ENCODE measurements at places on chromosomes 5 and 9.

DNA sequence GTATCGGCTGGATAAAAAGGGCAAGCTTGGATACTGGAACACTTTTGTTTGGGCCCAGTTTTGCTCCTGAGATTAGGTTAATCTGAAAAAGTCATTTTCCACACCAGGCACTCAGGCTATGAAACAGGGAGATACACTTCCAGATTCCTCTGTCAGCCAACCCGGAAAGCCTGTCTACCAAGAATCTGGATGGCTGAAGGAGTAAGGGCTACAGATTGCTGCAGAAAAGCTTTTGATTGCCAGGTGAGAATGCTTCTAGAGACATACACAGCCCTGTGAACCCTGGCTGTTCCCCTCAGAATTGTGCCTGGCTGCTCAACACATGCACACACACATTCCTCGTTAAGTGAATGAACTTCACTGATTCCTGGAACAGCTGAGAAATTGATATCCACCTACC lies 114.4 kb downstream of the PSD2 start:
- DNase-seq = no peak

DNA sequence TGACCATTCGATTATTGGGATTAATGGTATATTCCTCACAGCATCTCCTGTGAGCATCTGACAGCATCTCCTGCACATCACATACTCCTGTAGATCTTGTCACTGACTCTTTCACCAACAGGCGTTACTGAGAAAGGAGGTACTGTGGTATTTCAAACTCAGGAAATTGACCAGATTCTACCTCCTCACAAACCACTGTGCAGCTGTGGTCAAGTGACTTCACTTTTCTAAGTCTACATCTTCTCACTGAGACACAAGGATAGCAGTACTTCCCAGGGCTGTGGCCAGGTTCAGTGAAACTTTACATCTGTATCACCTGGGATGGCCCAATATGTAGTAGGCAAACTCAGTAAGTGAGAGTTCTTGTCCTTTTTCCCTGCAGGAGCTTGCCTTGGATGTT lies 332.3 kb upstream of the ADAMTSL1 start:
- DNase-seq = no peak

- DNase-seq = no peak
Observed at GRCh38 chr9:76399856-76400255, 5.6 kb upstream of the RFK start.

DNA sequence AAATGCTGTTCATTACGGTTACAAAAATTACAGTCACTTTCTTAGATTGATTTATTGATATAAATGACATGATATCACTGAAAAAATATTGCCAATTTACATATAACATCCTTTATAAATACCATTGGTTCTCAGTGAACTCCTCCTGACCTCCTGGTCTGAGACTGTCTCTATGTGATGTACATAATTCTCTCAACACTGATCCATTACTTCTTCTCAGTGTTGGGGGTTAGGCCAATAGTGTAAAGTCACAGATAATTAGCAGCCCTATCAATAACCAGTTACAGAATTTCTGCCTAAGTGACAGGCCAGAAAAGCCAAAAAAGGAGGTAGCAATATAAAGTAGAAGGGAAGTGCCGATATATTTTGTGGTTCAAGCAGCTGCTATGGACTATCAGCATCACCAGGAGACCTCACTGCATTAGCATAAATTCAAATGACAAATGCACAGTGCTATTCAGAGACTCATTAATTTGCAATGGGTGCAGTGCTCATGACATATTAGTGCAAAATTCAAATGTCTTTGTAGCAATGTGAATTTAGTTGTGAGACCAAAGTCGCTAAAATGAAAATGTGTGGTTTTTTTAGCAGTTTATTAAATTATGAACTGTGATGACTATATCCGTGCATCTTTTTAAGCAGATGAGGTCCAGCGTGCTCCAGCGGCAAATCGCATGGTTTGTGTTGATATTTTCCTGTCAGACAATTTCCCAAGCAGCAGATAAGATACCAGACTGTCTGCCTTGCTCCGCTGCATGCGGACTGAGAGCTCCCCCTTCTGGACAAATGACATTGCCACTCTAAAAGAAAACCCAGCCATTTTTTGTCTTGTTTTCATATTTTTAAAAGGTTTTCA lies 144.6 kb downstream of the CETN3 start:
- DNase-seq = peak; percentile 37

DNA sequence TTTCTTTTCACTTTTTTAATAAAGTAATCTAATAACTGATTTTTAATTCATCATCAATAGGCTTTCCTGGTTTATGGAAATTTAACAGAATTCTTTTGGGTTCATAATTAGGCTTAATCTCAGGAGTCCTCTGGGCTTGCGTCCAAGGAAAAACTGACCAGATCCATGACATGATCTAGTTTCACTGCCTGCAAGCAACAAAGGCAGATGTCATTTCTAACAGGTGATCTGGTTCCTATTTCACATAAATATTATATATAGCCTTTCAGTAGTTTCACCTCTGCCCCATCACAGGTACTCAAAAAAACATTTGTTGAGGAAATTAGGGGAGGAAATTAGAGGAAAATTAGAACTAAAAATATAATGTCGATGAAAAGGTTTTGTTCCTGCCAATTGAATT lies 126.4 kb downstream of the FBXL17 start:
- no peak for DNase-seq

GRCh38 chr5:10521466-10522223 lies 42.2 kb upstream of the ANKRD33B start:
- DNase-seq = no peak

DNA sequence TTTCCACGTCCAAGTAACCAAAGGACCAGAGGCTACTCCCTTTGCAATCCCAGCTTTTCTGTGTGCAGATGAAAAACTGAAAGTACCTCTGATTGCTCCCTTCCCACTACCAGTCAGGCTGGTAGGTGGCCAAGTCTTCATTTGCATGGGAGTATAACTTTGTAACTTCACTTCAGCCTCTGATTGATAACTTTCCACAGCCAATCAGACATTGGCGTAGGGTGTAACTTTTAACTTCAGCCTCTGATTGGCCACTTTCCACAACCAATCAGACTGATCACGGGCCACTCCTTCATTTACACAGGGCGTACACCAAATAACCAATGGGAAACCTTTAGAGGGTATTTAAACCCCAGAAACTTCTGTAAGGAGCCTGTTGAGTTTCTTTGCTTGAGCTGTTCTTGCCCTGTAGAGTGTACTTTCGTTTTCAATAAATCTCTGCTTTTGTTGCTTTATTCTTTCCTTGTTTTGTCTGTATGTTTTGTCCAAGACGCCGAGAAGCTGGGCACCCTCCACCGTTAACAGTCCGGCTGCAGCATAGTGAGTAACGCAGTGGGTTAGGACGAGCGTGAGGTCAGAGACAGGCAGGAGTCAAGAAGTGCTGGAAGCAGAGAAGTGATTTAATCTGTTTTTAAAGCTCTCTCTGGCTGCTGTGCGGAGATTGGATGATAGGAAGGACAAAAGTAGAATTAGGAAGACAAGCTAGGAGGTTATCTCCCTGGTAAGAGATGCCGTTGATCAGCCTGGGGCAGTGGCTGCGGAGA lies 3.5 kb upstream of the EXOSC2 start:
- DNase-seq = peak; percentile 95

- DNase-seq = no peak
Observed at GRCh38 chr5:169944922-169945680, 35.2 kb downstream of the INSYN2B start.

- DNase-seq = peak; percentile 32
Observed at GRCh38 chr5:101018299-101018698, 115.2 kb upstream of the ST8SIA4 start.

DNA sequence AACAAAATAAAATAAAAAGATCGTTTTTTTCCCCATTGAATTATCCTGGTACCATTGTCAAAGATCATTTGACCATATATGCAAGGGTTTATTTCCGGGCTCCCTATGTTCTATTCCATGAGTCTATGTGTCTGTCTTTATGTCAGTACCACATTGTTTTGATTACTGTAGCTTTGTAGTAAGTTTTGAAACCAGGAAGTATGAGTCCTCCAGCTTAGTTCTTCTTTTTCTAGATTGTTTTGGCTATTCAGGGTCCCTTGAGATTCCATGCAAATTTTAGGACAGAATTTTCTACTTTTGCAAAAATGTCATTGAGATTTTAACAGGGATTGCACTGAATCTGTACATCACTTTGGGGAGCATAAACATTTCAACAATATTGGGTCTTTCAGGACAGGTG lies 18.7 kb upstream of the EEIG1 start:
- no peak for DNase-seq

DNA sequence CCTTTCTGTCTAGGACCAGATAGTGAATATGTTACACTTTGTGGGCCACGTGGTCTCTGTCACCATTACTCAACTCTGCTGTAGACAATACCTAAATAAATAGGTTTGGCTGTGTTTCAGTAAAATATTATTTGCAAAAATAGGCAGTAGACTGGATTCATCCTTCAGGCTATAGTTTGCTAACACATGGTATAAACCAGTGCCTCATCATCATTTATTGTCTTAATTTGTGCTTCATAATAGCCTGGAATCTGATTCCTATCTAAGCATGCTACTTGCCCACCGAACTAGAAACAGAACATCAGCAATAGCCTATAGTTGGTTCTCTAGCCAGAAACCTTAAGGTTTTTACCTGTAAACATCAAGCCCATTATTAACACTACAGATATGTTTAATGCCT lies 215.6 kb downstream of the FBXL7 start:
- DNase-seq = no peak

DNA sequence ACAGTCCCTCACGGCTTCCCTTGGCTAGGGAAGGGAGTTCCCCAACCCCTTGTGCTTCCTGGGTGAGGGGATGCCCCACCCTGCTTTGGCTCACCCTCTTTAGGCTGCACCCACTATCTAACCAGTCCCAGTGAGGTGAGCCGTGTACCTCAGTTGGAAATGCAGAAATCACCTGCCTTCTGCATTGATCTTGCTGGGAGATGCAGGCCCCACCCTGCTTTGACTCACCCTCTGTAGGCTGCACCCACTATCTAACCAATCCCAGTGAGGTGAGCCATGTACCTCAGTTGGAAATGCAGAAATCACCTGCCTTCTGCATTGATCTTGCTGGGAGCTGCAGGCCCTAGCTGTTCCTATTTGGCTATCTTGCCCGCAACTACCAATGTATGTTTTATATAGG lies 44.7 kb downstream of the CCL28 start:
- DNase-seq = no peak

GRCh38 chr5:54988218-54988617 lies 2.8 kb upstream of the ESM1 start:
- DNase-seq = no peak

- peak; percentile 87 for DNase-seq
Observed at GRCh38 chr9:121976751-121977150, 116.4 kb downstream of the TTLL11 start.

DNA sequence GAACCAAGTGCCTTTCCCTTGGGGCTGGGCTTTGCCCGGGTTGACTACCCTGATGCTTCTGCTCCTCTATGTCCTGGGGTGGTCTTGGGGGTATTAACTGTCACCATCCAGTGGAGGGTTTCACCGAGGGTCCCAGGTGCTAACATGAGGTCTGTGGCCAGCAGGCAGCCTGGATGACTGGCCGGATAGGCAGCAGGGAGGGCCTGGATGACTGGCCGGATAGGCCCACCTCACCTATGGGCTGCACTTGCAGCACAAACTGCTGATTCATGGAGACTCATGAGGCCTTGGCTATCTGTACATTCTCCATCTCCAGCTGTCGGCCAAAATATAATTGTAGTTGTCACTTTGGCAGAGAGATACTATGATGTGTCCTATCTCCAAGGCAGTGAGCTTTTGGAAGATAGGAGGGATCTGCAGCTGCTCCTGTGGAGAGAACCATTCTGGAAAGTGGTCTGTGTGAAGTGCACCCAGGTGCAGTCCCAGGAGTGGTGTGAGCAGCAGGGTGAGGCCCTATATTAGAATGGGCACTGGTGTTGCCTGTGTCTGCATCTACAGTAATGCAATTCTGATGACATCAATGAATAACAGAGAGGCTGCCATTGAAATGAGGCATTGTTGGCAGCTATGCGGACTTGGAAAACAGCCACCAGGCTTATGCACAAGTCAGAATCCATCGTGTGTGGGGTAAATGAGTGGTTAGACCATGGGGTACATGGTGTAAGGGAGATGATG lies 26.3 kb upstream of the CDKN2AIPNL start:
- DNase-seq = peak; percentile 79

DNA sequence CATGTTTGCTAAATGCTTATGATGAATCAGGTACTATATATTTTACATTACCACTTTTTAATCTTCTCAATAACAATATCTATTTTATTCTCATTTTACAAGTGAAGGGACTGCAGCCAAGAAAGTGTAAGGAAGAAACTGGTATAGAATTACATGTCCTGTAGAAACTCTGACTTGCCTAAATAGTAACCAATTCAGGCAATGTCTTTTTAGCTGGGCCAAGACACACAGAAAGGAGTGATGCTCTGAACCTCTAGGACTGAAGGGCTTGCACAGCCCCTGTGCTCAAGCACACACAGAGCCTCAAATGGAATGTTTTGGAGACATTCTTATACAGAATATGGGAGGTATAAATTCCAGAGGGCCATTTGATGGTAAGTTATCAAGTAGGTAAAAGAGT lies 286.4 kb upstream of the TNC start:
- DNase-seq = no peak

DNA sequence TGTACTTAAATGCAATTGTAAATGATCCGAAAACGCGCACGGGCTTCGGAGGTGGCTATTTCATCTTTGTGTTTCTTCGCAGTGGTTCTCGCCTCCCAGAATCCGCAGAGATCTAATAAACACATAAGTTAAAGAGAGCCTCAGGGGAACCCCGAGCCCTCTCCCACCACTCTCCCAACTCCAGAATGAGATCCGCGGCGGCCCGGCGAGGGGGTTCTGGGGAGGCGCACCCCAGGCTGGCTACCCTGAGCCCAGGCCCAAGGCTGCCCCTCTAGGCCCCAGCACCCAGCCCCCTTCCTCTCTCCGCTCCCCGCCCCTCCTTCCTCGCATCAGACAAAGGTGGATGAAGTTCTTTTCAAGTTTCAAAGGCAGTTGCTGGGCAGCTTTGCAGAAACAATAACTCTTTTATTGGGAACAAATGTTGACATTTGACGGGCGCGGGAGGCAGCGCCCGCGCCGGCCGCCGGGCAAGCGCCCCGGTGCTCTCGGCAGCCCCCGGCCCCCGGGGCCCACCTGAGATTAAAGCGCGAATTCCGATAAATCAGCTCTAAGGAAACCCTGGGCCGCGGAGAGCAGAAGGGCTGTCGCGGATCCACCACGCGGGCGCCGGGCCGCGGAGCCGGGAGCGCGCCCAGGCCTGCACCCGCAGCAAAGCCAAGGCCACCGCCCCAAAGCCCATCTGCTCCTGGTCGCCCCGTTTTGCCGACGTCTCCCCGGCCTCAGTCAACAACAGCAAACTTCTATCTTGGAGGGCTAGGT lies 8.4 kb downstream of the IRX2 start:
- no peak for DNase-seq

DNA sequence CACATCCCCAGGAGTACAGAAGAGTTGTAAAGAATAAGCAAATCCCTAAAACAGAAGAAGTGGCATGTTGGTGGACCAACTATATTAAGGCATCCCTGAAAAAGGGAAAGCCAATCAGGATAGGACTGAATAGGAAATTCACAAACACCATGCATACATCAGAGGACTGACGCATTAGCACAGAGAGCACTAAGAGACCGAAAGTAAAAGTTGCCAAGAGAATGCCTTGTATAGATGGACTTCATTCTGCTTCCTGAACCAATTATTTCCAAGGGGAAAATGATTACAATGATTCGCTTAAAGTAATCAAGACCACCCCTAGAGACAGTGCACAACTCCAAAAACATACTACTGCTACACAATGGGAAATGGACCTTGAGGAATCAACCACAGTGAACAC lies 33.5 kb downstream of the SHC3 start:
- no peak for DNase-seq

GRCh38 chr5:150851039-150851438 lies 4.7 kb downstream of the IRGM start:
- no peak for DNase-seq

GRCh38 chr9:17962747-17963146 lies 383.9 kb downstream of the SH3GL2 start:
- DNase-seq = no peak

Measured in renal cortical epithelial cell (primary cell).